ENCODE measurements at places on chromosomes 5 and 9. TPM values are rescaled to one million over a fixed set of nuclear protein-coding genes. Genes with fewer than 3 reads are reported as not detected.

DNA sequence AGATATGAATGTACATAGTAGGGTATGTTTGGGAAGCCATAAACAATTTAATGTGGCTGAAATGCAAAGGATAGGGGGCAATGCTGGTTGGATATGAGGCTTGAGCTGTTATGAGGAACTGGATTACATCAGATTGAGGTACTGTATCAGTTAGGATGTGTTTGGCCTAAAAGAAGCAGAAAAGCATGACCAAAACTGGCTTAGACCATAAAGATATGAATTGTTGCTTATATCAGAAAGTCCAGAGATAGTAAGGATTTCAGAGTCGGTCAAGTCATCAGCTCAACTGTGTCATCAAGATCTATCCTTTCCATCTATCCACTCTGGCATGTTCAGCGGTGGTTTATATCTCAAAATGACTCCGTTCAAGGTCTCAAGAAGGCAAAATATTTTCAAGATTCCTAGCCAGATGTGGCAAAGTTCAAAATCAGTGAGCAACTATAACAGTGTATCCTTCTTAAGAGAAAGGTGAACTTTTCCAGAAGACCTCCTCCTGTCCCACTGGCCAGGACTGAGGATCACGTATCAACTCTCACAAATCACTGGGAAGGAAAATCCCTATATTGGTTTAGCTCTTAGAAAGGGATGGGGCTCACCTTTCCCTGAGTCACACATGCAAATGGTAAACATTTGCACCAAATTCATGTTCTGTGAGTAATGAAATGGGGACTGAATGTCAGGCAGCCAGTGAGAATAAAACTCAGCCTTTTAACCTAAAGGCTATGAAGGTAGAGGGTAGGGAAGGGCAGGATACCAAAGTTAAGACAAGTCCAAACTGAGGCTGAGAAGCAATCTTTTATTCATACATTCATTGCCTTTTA is 257.8 kb downstream of the TRIM32 start:
- DNase-seq = no peak

GRCh38 chr9:92159058-92159457 is 43.8 kb upstream of the SPTLC1 start:
- no peak for DNase-seq

DNA sequence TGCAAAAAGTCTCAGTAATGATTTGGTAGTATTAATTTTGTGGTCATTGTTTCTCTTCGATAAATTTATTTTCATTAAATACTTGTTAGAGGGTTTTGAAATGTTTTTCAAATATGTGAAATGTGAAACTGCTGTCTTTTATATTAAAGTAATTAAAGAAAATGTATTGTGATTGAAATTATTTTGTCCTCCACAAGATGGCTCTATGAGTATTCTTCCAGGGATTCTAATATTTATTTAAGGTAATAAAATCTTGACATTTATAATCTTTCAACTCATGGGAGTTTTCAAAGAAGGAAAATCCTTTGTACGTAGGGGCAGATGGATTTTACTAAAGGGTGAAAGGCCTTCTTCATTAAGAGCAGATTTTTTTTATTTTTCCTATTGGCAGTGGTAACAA is 19.3 kb downstream of the ISOC1 start:
- DNase-seq = no peak

- no peak for DNase-seq
Measured at GRCh38 chr9:108652851-108653250, 202.9 kb downstream of the ACTL7B start.

DNA sequence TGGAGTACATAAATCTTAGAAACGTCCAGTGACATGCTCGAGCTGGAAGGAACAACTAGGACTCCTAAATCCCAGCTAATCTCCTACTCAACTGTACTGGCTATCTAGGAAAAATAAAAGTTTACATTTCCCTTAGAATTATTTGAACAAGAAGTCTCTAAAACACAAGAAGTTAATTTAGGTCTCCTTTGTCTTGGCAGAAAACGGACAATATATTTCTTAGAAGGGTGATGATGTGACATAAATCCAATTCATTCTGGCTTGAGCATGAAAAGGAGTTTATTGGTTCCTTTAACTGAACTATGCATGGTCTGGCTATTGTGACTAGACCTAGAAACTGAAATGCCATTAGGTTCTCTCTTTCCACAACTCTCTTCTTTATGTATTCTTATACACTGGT is 1242.2 kb upstream of the DMAC1 start:
- DNase-seq = no peak

- no peak for DNase-seq
Measured at GRCh38 chr9:85523202-85523601, 218.6 kb downstream of the AGTPBP1 start.

DNA sequence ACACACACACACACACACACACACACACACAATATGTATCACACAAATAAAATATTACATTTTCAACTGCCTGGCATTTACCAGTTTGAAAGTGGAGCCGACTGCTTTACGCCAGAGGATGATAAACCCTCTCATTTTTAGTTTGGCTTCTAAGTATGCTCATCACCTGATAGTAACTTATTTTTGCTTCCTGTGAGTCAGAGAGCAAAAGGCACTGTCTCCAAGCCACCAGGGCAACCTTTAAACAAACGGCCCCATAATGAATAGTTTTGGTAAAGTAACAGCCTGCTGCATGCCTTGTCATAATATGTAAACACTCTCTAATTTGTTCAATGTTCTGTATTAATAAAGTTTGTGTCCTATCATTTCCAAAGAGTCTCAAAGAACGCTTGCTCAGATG is 26.9 kb downstream of the KLF4 start:
- DNase-seq = no peak

DNA sequence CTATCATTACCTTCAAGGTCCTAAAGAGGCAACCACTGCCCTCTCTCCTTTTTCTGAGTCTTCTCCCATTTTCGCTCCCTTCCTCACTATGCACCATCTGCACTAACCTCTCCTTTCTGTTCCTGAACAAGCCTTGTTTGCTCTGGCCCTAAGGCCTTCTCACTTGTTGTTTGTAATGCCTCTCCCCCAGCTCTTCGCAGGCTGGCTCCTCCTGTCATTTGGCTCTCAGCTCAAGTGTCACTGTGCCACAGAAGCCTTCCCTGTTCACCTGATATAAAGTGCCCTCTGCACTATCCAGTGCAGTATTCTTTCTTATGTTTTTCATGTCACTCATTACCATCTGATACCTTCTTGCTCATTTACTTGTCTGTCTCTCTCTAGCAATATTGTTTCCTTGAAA is 303.7 kb downstream of the KCNN2 start:
- DNase-seq = no peak

DNA sequence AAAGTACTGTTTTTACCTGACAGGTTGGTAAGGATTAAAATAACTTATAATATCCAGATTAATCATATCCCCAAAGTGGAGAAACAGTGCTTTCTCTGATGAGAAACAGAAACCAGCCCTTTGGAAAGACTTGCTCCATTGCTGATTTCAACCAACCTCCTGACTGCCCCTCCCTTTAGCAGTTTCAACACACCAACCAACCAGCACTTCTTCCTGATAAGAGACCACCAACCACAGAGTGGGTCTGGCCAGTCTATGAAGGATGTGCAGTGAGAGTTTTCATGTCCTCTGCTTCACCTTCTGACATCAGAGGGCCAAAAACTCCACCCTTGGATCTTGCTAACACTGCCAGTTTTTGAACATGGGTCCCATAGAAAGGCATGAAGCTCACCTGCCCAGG is 28.1 kb downstream of the RIGI start:
- DNase-seq = no peak

DNA sequence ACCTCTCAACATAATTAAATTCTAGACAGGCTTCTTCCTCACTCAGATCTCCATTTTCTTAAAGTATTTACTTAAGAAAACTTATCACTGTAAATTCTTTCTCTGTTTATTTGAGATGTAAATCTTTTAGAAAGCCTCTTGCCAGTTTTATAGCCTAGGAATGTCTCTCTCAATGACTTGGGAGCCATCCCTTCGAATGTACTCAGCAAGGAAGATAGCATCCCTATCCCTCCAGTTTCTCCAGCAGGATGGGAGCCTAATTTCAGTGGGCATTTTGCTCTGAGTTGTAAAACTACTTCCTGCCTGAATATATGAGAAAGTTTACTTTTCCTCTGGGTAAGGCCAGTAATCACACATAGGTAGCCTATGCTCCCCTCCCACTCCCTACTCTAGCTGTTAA is 558.5 kb upstream of the ARRDC3 start:
- no peak for DNase-seq

DNA sequence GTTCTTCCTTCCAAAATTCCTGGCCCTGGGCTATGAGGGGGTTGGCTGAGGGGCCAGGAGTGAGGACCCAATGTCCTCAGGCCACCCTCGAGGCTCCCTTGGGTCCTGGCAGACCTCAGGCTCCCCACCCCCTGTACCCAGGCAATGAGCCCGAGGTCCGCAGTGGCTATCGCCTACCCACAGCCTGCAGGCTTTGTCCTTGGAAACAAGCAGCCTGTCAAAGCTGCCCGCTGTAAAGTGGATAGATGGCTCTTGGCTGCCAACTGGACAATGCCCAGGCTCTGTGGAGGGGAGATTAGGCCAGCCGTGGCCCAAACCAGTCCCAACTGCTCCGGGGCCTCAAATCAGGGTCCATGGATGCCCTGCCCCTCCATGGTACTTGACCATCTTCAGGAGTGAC is 2.2 kb upstream of the ADGRD2 start:
- no peak for DNase-seq

DNA sequence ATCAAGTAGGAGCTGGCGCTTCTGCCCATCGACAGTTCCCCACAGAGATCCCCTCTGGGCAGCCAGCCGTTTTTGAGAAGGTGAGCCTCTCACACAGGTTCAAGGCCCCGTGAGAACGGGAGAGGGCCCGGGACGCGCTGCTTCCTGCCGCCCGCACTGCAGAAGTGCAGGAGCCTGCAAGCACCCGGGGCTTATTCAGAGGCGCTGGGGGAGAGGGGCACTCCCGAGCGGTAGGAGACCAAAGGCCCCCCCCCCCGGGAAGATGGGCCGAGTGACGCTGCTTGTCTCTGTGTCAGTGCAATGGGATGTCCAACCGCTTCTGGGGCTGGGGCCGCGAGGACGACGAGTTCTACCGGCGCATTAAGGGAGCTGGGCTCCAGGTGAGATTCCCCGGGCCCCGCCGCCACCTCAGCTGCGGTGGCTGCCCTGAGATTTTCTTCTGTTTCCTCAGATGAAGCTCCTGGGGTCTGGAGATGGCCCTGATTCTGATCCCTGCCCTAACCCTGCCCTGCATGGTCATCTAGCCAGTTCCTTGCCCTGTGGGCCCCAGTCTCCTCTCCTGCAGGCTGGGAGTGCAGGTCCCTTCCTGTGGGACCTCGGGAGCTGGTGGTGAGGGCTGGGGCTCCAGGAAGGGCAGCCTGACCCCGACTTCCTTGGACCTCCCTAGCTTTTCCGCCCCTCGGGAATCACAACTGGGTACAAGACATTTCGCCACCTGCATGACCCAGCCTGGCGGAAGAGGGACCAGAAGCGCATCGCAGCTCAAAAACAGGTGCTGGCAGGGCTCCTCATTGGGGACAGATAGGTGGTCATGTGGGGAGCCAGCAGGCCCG is 8.5 kb downstream of the B4GALT7 start:
- DNase-seq = no peak

- DNase-seq = no peak
Measured at GRCh38 chr9:120441426-120442307, 138.3 kb downstream of the CDK5RAP2 start.

Gene PRRX2
- 0.16 TPM for total RNA-seq

Gene NUDT12
- 34.8 TPM for total RNA-seq

Gene FAM200C
- total RNA-seq = 37.6 TPM

Gene NEUROG1
- 1.1 TPM for total RNA-seq

Measured in occipital lobe (tissue), 3 donors.